Activated T-helper 1 cell treated with anti-CD3 and anti-CD28 coated beads, Interleukin-2, amount 50 U/mL, for 16 hours (primary cell): ENCODE measurements at places on chromosomes 5 and 9.

DNA sequence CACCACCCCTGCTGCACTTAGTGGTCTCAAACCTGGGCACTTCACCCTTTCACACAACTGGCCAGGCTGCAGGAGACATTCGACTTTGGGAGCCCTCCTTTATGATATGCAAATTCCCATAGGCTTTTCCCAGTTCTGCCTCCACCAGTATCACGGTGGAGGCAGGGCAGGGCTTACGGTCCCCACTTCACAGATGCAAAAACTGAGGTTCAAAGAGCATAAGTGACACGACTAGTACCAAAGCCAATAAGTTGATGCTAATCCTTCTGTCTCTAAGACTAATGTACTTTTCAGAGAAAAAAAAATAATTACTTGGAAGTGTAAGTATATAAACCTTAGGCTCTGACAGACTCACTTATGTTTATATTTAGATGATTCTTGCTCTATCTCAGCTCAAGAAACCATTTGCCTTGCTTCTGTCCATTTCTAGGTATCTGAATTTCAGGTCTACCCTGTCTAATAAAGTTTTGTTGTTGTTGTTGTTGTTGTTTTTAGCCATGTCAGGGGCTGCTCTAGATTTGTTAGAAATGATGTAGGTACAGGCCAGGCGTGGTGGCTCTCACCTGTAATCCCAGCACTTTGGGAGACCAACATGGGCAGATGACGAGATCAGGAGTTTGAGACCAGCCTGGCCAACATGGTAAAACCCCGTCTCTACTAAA, 10.7 kb downstream of the GALNT10 start:
- no peak for DNase-seq

DNA sequence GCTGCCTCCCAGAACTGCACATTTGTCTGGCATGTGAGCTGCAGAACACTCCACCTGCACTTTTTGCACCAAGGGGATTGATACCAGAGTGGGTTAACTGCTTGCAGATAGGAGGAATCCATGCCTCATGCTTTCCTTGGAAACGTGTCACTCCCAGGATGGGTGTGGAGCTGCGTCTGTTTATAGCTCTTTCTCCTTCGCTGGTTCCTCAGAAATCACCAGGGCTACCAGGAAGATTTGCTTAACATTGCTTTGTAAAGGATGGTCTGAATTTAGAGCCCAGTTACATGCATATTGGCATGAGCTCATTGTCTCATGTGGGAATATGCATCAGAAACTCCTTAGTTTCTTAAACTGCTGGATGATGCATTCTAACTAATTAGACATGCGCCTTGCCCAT, 234.6 kb downstream of the GADD45G start:
- no peak for DNase-seq

DNA sequence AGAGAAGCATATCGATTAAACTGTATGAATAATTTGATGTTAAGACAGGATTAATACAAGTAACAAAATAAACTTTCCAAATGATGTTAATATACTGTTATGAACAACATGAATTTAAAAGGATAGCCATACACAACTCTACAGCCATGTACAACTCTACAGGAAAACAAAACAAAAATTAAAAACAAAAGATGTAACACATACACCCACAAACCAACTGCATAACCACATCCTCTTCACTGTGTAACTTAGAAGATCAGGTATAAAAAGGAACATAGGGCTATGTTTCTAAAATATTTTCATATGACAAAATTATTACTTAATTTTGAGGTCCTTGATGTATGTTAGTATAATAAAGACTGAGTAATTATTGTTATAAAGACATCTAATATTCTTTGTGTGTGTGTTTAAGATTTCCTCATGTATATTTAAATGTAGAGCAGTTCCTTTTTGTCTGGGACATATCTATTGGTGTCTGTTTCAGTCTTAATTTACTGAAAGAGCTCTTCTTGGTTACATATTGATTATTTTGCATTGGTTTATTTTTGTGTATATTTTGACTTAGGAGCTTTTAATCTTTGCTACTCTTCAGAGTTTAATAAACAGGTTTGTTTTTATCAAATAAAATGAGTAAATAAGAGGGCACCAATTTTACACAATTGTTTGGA, 966.8 kb upstream of the CTNND2 start:
- DNase-seq: no peak

GRCh38 chr5:78611126-78611605, 37.4 kb downstream of the LHFPL2 start:
- no peak for DNase-seq
